Activated CD8-positive, alpha-beta memory T cell treated with anti-CD3 and anti-CD28 coated beads for 48 hours (primary cell): ENCODE measurements at places on chromosomes 2 and 18.

DNA sequence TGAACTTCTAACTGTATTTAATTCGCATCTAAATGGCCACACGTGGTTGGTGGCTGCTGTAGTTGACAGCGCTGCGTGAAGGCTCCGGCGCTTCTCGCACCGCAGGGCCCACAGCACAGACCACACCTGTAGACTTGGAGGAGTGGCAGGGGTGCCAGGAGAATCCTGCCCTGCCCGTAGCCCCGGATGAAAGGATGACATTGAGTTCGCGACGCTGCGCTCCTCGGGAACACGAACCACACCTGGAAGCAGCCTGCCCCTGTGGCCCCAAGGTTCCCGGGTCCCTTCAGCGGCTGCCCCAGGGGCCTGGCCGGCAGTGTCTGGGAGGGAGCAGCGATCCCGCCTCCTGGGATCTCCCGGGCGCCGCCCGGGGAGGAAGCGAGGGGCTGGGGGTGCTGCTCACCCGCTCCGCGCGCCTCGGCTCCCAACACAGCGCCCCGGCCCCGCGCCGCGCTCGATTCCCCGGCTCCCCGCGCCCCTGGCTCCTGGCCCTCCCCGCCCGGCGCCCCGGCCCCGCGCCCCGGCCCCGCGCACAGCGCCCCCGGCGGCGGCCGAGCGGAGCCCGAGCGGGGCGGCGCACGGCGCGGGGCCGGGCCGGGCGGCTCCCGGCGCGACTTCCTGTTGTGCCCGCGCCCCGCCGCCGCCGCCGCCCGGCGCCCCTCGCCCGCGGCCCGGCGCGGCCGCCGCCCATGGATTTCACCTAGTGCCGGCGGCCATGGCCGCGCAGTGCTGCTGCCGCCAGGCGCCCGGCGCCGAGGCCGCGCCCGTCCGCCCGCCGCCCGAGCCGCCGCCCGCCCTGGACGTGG, at the start of gene RNPEPL1:
Gene RNPEPL1 (plus strand): TSS at position 613 of the 806 bp plus-strand sequence. CDS start 103 bp downstream, at position 716.
- DNase-seq = no peak

GRCh38 chr18:77969972-77970371, 720.3 kb downstream of the GALR1 start:
- no peak for DNase-seq

- no peak for DNase-seq
Measured at GRCh38 chr18:45834306-45834705, 8.8 kb downstream of the SIGLEC15 start.

DNA sequence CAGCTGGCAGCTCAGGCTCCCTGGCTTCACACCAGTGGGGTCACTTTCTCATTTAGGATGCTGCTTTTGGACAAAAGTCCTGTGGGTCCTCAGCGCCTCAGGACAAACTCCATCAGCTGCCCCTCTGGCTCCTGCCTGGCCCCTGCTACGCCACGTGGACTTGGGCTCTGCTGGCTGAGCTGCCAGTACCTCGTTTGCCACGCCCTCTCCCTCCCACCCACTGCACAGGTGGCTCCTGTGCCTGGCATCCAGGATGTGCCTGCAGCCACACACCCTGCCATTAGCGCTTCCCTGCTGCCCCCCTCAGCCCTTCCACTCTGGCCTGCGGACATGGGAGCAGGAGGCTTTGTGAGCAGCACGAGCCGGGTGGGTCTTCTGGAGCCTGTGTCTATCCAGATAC, 118.9 kb downstream of the ZNF236 start:
- no peak for DNase-seq

- DNase-seq = no peak
Measured at GRCh38 chr2:31319406-31320175, 85.6 kb downstream of the EHD3 start.

DNA sequence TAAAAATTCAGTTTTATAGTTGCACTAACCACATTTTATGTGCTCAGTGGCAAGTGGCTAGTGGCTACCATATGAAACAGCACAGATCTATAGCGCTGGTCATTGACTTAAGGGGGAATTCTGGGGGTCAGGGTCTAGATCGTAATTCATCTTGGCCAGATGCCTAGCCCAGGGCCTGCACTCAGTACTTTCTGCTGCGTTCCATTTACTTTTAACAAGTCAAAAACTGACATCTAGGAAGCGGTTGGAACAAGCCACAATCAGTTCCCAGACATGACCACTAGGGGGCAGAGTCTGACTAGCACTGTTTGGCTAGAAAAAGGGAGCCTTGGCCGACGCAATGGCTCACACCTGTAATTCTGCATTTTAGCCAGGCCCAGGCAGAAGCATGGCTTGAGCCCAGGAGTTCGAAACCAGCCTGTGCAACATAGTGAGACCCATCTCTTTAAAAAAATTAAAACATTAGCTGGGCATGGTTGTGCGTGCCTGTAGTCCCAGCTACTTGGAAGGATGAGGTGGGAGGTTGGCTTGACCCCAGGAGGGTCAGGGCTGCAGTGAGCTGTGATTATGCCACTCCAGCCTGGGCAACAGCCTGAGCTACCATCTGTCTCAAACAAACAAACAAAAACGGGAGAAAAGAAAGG, 9.0 kb upstream of the TMBIM1 start:
- DNase-seq = peak; percentile 84

- DNase-seq = no peak
Measured at GRCh38 chr2:9574331-9574730, 18.7 kb upstream of the ADAM17 start.

- no peak for DNase-seq
Measured at GRCh38 chr18:24208270-24209035, 69.6 kb downstream of the CABYR start.

GRCh38 chr2:214471990-214472389, 61.1 kb downstream of the VWC2L start:
- DNase-seq = no peak

- no peak for DNase-seq
Measured at GRCh38 chr2:119914266-119914665, 98.6 kb upstream of the EPB41L5 start.

GRCh38 chr18:905307-905947, 756 bp downstream of the ADCYAP1 start:
- DNase-seq = no peak

GRCh38 chr2:118671701-118672454, 175.6 kb downstream of the EN1 start:
- DNase-seq = no peak
